ENCODE measurements at places on chromosomes 2 and 18.

- no peak for DNase-seq
Observed at GRCh38 chr18:77762642-77763041, 513.0 kb downstream of the GALR1 start.

DNA sequence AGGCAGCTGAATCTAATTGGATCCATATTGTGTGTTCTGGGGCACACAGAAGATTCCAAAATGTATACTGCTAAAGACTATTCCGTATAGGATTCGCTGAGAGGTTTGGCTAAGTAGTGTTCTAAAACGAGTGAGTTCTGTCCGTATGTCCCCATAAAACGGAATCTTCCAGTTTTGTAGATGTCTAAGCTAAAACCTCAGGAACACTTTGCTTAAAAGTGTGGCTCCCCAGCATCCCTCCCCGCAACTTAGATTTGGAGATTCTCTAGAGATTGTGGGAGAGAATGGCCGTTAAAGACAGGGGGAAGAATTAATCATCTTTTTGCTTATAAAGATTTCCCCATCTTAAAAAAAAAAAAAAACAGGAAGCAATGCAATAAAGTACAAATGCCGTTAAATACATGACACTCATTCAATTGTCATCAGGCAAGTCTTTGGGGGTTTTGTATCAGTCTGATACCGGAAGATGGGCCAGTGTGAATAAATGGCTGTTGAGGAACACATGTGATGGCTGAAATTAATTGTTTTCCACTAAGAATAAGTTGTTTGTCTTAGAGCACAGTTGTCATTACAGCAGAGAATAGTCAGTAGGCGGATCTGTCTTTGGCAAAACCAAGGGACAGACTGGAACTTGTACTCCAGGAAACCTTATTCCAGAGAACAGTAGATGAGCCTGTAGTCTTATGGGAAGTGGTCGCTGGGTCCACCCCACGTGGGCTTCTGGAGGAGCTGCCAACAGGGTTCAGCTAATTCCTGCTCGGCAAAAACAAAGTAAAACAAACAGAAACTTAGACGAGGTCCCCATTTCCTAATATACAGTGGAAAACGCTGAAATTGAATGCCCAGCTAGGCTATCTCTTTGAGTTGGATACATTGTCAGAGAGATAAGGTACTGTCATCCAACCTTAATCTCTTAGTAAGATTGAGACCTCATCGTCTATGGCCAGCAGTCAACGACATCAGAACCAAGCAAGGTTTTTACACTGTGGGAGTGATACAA, 1.7 kb downstream of the EMILIN2 start:
- no peak for DNase-seq

GRCh38 chr2:206211657-206212255, 52.1 kb downstream of the EEF1B2 start:
- DNase-seq = no peak

- DNase-seq = no peak
Observed at GRCh38 chr18:58038063-58038462, 6.0 kb upstream of the NEDD4L start.

DNA sequence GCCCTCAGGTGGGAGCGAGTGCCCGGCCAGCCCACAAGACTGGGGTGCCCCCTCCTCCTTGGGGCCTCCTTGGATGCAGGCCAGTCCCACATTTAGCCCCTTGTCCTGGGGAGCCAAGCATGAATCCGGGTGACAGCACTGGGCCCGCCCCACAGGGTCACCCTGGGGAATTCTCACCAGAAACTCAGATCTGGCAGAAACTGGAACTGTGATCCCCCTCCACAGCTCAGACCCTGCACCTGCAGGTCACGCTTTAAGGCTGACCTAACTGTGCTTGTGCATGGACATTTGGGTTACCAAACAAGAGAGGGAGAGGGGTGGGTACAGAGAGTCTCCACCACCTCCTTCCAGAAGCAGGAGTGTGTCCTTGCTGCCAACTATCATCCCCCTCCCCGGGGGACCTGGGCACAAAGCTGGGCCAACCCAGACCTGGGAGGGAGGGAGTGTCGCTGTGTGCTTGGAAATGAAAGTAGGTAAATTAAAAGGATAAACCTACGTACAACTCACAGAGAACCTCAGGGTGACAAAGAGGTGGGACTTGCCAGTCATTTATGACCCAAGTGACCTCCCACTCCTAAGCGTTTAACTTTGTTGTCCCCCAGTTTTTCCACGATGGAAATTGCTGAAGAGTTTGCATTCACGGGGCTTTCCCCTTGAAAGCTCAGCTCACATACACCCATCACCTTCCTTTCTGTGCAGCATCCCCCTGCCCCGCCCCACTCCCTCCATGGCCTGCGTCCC, 9.1 kb downstream of the ITM2C start:
- DNase-seq = no peak

DNA sequence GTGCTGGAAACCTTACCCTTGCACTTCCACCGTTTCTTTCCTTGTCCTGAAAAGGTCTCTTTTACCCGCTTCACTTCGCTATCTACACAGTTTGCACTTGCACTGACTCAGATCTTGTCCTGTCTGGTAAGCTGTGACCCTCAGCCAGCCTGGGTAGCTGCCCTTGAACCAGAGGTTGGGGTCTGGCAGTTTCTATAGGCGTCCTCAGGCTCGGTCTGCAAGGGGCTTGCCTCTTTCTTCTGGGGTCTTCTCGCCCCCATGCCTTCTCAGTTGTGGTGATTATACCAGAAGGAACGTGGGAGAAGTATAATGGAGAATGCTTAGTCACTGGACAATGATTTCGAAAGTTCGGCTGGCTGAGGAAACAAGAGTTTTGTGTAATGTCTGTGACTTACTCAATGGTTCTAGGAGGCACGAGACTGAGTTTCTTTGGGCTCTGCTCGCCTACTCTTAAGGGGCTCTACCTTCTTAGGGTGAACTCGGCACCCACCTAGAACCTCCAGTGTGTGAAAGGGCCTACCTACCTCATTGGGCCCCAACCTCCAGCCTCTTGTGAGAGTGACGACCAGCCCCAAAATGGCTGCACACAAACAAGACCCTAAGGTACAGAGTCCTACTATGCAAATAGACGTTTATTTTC, 6.9 kb upstream of the STAT1 start:
- DNase-seq = peak; percentile 45

- no peak for DNase-seq
Observed at GRCh38 chr2:233023007-233023760, 9.3 kb upstream of the NEU2 start.

DNA sequence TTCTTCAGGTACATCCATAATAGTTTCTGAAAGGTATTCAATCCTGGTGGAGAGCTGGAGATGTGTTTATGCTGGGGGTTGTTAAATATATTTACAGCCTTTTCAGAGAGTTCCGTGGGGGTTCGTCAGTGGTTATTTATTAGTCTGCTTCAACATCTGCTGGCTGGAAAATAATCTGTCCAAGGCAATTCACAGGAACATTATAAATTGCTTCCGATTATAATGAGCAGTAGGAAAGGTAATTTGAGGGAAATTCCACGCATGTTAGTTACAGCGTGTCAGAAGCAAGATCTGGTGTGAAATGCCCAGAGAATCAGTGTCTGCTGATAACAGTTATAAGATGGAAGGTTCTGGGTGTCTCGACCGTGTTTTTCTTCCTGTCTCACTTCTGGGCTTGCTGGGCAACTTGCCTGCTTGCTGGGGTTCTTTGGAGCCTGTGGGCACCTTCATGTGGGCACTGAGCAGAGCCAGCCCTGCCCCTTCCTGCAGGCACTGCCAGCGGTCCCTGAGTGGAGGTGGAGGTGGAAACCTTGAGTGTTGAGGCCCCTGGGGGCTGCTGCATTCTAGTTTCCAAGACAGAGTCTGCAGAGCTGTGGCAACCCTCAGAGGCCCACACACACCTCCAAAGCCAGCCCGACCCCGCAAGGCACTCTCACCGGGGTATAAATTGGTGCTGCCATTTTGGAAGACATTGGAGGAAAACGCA, 185.7 kb downstream of the FAM210A start:
- DNase-seq = no peak

GRCh38 chr18:33577685-33578517, at the start of gene ASXL3:
TSS of gene ASXL3 (plus strand) at chr18:33578219. CDS start at chr18:33578632, 413 bp downstream.
- DNase-seq = peak; percentile 66

GRCh38 chr2:131103165-131103564, 2.0 kb upstream of the PLEKHB2 start:
- DNase-seq = no peak

GRCh38 chr2:158782136-158782535, 13.0 kb upstream of the DAPL1 start:
- DNase-seq = no peak

GRCh38 chr2:60555783-60556139, 2.3 kb upstream of the BCL11A start:
- no peak for DNase-seq

- no peak for DNase-seq
Observed at GRCh38 chr2:232459419-232460035, 3.6 kb downstream of the ALPI start.

GRCh38 chr2:160687629-160688028, 194.0 kb upstream of the RBMS1 start:
- peak; percentile 76 for DNase-seq

DNA sequence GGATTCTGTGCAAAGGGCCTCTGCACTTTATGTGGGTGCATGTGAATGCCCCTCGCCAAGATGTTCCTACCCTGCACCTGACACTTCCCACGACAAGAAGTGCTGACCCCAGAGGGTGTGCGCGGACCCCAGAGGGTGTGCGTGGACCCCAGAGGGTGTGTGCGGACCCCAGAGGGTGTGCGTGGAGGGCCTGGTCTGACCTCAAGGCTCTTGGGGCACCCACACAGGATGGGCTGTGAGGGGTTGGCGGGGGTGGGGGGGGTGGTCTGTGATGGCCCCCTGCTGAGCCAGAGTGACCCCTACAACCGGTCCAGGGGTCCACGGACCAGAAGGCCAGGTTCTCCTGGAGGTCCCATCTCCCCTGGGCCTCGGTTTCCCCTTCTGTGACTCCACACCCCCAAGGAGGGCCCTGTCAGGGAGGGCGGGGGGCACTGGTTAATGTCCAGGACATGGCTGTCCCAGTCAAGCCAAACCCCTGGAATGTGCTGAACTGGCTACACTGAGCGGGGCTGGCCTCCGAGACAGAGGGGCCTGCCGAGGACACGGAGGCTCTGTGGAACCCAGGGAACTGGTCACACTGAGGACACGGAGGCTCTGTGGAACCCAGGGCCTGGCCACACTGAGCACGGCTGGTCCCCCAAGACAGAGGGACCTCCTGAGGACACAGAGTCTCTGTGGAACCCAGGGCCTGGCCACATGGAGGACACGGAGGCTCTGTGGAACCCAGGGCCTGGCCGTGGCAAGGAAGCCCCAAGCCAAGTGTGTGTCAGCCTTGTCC, 3.1 kb downstream of the NEU4 start:
- DNase-seq = no peak

- DNase-seq = no peak
Observed at GRCh38 chr18:45589356-45590035, 25.8 kb upstream of the SLC14A2 start.

DNA sequence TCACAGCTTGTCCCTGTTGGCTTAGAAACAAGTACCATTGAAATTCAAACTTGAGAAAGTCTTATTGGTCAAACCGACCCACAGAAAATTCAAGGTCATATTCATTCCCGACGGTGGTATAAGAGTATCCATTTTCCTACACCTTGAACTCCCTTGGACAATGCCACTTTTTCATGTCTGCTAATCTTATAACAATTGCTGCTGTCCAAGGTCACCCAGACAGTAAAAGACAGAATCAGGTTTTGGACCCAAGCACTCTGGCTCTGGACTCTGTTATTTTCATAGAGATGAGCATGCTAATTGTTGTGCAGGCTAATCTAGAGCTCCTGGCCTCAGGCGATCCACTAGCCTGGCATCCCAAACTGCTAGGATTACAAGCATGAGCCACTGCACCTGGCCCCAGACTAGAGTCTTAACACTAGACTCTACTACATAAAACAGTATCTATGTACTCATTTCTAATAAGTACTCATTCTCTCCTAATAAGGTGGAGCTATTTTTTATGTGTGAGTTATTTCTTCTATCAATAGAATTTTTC, 57.8 kb downstream of the C2orf76 start:
- no peak for DNase-seq

GRCh38 chr18:31233621-31234275, 71.1 kb upstream of the DSC1 start:
- DNase-seq = no peak

DNA sequence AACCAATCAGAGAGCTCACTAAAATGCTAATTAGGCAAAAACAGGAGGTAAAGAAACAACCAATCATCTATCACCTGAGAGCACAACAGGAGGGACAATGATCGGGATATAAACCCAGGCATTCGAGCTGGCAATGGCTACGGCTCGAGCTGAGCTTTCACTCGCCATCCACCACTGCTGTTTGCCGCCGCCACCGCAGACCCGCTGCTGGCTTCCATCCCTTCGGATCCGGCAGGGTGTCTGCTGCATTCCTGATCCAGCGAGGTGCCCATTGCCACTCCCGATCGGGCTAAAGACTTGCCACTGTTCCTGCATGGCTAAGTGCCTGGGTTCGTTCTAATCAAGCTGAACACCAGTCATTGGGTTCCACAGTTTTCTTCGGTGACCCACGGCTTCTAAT, 236.7 kb upstream of the DLGAP1 start:
- DNase-seq = no peak

DNA sequence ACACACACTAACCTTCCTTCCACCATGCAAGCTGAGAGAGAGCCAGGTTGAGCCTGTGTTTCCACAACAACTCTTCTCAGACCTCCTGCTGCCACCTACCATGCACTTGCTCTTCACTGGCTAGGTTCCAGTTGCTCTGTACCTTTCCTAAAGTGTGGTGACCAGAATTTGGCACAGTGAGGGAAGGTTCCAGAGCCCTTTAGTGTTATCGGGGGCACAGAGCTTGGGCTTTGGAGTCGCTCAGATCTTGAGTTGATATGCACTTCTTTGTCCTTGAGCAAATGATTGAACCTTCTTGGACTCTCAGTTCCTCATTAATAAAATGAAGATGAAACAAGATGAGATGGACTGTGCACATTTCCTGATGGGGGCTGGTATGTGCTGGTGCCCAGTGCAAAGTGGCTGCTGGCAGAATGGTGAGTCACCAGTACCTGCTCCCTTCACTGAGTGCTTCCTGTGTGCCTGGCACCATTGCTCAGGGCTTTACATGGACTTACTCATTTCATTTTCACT, 47.1 kb downstream of the NEDD4L start:
- DNase-seq = no peak

GRCh38 chr2:238963971-238964328, 116.1 kb downstream of the TWIST2 start:
- DNase-seq = no peak

- no peak for DNase-seq
Observed at GRCh38 chr18:2707551-2708168, 52.1 kb downstream of the SMCHD1 start.

- DNase-seq = no peak
Observed at GRCh38 chr2:161088658-161089350, 71.4 kb upstream of the TANK start.

Measured in NCI-H2081 (cell line).